Chondrocyte (in vitro differentiated cells): ENCODE measurements at places on chromosomes 16 and 17. TPM values are rescaled to one million over a fixed set of nuclear protein-coding genes. Genes with fewer than 3 reads are reported as not detected.

GRCh38 chr17:83006515-83007455, 72.6 kb upstream of the METRNL start:
- DNase-seq: peak; percentile 89

DNA sequence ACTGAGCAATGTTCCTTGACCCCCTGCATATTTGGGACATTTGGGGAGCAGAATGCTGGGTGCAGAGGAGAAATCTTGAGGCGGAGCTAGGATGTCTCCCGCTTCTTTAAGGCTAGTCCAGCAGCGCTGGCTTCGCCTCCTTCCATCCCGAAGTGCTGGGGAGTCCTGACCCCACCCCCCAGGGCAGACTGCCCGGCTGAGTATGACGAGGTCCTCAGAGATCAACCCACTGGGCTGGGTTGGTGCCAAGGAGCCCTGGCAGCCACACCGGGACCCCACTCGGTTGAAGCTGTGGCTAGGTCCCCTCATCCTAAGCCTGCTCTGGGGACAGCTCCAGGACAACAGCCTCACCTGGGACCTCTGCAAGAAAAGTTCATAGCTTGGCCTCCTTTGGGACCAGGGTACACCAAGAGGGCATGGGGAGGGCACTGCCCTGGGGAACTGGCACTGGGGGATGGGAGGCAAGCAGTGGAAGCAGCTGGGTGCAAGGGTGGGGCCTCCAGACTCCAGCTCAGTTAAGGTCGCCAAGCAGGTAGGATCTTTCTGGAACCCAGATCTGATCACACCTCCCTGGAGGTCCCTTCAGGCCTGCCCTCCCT, 11.0 kb downstream of the RHBDF2 start:
- no peak for DNase-seq

DNA sequence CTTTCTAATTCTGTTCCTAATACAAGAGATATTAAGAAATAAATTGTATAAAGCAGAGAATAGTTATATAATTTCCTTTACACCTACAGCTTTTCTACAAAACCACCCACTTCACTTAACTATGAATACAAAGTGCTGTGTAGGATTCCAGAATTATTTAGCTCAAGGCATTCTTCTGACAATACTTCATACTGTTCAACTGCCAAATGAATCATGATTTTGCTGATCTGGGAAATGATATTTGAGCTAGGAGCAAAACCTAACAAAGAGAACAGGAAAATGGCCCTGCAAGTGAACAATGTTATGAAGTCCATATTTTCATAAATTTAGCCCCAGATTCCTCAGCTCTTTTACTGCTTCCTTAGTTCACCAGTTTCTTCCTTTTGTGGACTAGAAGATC, 12.9 kb downstream of the BBS2 start:
- no peak for DNase-seq

DNA sequence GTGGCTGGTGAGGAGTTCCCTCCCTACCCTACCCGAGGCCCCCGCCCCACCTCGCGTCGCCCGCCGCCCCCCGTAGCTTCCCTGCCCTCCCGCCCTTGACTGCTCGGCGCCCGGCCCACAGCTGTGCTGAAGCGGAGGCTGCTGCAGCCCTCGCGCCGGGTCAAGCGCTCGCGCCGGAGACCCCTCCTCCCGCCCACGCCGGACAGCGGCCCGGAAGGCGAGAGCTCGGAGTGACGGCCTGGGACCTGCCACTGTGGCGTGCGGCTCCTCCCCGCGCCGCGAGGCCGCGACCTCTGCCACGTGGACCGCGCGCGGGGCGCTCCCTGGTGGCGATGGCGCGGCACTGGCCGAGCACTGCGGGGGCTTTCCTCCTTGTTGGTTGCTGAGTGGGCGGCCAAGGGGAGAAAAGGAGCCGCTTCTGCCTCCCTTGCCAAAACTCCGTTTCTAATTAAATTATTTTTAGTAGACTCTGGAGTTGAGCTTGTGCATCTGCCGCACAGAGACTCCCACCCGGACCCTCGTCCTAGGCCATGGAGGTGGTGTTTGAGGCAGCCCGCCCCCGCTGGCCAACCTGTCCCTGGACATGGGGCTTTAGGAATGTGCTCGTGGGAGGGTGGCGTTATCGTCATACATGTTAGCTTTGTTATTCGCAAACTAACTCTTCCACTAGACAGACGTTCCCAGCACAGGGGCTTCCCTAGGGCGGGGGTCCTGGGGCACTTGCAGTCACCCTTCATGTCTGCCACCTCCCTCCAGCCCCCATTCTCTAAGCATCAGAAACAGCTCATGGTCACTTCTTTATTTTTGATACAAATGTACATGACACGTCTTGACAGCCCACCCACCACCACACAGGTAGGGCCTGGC, 4.4 kb downstream of the TP53I13 start:
- DNase-seq: peak; percentile 90

GRCh38 chr17:65678546-65678945, 117.1 kb upstream of the AXIN2 start:
- no peak for DNase-seq

- no peak for DNase-seq
These were observed 32.8 kb upstream of the ABCC3 start for GRCh38 chr17:50601823-50602375.

DNA sequence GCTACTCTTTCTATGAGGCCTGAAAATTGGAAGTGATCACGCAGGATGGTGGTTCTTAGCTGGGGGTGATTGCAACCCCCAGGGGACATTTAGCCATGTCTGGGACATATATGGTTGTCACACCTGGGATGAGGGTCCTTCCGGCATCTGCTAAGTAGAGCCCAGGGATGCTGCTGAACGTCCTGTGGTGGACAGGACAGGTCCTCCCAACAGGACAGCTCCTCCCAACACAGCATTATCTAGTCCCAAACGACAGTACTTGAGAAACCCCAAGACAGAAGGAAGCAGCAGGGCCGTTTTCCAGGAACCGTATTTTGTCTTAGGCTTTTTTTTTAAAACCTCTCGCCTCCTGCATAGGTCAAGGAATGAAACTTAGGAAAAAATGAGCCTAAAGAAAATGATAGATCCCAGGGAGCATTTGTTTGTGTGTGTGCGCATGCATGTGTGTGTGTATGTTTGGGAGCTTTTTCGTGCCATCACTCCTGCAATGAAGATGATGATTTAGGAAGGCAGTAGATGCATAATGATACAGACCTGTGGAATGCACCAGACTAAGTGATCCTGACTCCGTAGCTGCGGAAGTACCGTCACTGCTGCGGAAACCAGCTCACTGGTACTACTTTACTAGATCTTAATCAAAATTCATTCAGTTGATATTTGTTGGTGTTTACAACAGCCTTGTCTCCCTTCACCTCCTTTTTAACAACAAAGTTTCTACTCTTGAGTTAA, 118.2 kb downstream of the SNX29 start:
- no peak for DNase-seq

DNA sequence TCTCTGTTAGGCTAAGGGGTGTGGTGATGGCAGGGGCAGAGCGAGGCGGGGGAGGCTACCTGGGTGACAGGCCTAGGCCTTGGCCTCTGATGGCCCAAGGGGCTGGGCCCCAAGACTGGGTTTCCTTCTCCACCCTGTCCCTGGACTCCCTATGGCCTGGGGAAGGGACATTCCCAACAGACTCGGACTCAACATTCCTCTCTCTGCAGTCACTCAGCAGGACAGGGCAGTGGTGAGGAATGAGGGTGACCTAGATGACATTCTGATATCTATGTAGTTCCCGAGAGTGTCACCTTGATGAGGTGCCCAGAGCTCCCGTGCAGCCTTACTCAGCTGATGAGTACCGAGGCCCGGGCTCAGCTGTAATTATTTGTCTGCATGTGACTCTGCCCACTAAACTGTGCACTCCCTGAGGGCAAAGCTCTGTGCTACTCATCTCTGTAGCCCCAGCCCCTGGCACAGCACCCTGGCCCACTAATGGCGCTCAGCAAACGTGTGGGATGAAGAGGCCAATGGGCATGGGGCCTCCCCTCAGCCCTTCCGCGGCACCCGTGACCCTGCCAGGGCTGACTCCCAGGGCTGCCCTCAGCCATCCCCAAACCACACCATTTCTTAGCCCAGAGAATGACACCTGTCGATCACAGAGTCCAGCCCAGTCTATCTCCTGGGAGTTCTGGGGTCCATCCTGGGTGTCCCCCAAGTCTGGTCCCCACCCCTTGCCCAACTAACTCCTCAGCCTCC, 2.2 kb downstream of the PLCD3 start:
- DNase-seq: no peak

- peak; percentile 92 for DNase-seq
These were observed 150.0 kb downstream of the SDK2 start for GRCh38 chr17:73493956-73494926.

GRCh38 chr17:77527409-77527808, 386.6 kb downstream of the SEC14L1 start:
- DNase-seq: no peak

DNA sequence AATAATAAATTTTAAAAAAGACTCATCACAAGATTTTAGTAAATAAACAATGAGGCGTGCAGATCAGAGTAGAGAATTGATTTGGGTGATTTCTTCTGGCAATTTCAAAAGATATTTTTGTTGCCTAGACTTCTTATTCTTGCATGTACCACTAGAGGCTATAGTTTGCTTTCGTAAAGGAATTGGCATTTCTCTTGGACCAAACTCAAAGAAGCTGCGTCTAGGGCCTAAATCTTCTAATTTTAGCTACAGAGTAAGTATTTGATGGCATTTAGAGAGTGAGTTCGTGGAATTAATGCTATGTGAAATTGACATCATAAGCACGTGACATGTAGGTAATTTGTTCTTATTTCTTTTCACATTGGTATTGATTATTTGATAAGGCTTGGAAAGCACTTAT, 24.4 kb upstream of the ABCC11 start:
- DNase-seq: no peak

GRCh38 chr16:89197633-89198416, 2.5 kb downstream of the SLC22A31 start:
- peak; percentile 88 for DNase-seq

DNA sequence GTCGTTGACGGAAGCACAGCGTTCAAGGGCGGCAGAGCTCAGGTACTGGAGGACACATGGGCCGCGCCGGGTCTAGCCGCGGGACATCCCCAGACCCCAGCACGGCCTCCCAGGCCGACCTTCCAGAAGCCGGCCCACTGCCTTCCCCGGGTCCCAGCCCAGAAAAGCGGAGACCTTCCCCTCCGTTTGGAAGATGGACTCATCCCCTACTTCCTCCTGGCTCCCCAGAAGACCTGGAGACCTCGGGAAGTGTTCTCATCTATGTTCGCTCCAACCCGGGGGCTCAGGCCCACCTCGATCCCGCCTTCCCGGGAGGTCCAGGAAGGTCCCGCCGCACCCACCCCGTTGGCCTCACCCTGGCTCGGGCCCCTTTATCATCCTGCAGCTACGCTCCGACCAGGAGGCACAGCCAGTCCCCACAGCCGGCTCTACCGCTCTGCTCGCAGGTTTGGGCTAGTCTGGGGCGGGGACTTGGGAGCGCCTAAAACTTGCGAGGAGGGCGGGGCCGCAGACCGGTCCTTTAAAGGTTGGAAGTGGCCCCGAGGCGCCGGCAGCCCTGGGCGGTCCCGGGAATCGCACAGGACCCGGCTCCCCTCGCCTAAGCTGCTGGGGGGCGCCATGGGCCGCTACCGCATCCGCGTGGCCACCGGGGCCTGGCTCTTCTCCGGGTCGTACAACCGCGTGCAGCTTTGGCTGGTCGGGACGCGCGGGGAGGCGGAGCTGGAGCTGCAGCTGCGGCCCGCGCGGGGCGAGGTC, at the start of gene ALOX12:
ALOX12 (plus strand) TSS at position 550 of the 756 bp plus-strand sequence; CDS start at position 619, 69 bp downstream.
- DNase-seq: no peak

DNA sequence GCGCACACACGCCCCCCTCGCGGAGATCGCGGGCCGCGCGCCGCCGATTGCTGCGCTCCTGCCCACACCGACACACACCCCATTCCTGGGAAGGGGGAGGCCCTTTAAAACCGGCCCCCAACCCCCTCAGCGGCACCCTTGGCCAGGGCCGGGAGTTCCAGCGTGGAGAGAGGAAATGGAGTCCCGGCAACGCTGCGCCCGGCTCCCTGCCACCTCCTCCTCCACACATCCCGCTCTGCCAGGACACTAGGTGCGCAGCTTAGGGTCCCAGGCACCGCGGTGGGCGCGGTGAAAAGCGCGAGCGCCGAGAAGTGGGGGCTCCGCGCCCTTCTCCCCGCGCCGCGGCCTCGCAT, 397 bp downstream of the CDC42EP4 start:
- DNase-seq: peak; percentile 91

DNA sequence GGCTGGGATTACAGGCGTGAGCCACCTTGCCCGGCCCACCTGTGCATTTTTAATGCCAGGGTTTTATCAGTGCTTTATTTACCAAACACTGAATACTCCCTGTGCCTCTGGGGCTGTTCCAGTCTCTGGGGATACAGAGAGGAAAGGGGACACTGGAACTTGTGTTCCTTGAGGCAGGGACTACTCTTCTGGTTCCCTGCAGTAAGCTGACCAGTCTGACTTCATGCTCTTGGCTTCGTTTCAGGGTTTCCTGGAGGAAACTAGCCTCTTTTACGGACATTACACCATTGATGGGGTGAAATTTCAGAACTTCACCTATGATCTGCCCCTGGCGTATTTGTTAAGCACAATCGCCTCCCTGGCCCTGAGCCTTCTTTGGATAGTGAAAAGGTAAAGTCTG, 37.4 kb upstream of the COQ7 start:
- DNase-seq: no peak

GRCh38 chr16:71201054-71201453, 29.5 kb downstream of the HYDIN start:
- DNase-seq: no peak

DNA sequence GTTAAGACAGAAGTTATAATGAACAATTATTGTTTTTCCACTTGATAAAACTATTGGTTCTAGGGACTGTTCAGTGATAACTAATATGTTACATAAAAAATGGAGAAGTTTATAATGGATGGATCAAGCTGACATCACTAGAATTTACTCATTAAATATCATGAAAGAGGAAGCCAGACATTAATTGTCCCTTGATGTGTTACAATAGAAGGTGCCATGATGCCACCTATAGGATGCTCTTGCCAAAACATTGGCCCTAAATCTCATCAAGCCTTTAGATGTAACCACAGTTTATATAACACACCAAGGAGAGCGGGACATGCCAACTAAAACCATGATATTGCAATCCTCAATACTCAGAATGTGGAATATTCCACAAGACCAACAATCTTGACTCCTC, 147.9 kb upstream of the MON1B start:
- DNase-seq: no peak

GRCh38 chr16:24146518-24146917, 109.6 kb upstream of the CACNG3 start:
- no peak for DNase-seq

The NPIPB2 gene
- total RNA-seq: 5.9 to 11.9 TPM (median 6.2 TPM) in 3 replicates

The SLC35G6 gene
- not detected in 3 replicates for total RNA-seq

The NPIPB9 gene
- 1.1 to 3.2 TPM (median 2.9 TPM) in 3 replicates for total RNA-seq

The CCL4 gene
- not detected in 3 replicates for total RNA-seq

The MBTD1 gene
- 10.0 to 12.8 TPM (median 10.9 TPM) in 3 replicates for total RNA-seq

The PPL gene
- total RNA-seq: 0.22 to 1.2 TPM (median 0.97 TPM) in 3 replicates

The LONP2 gene
- total RNA-seq: 53.1 to 77.6 TPM (median 53.4 TPM) in 3 replicates

The SHCBP1 gene
- total RNA-seq: 6.4 to 10.3 TPM (median 6.9 TPM) in 3 replicates

The CMTM2 gene
- total RNA-seq: not detected in 3 replicates

The ZNF778 gene
- 5.8 to 7.7 TPM (median 6.6 TPM) in 3 replicates for total RNA-seq
